GM10248 (cell line): ENCODE measurements at places on chromosomes 5 and 9.

GRCh38 chr9:36855448-36856315 is 178.4 kb downstream of the PAX5 start:
- DNase-seq: peak; percentile 67

DNA sequence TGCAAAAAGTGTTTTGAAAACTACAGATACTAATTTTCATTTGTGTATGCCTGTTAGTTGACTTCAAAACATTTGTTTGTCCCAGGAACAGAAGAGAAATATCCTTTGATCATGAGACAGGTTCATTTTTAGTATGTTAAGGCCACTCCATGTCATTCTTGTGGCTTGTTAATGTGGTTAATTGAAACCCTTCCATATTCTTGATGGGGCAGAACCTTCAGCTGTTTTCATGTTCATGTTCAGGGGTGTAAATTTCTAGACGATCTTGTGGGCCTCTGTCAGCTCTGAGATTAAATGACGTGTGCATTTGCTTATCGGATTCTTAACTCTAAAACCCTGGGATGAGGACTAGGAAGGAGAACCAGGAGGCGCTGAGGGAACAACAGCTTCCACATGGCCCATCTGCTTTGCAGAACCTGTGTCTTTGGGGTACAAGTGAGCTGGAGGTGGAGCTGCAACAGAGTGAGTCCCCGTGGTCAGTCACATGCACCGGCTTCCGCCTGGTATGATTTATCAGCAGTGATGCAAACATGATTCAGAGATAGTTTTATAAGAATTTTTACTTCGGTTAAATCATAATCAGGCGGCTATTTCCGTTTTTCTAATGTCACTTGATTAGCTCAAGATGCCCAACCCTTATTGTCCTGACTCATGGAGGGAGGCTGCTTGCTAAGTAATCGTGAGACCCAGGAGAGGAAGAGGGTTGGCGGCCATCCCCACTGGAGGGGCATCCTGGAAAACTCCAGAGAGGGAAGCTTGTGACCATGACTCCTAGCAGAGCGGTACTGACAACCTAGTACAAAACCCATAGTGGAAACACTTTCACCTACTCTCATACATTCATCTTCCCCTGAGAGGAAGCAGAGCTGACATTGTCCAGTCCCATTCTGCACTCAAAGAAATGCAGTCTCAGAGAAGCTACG is 138.4 kb downstream of the C9orf152 start:
- no peak for DNase-seq

GRCh38 chr5:66912787-66913186 is 283.8 kb downstream of the CD180 start:
- DNase-seq: no peak

- DNase-seq: no peak
Measured at GRCh38 chr9:115952430-115953292, 200.9 kb upstream of the PAPPA start.

GRCh38 chr5:9619331-9620092 is 10.6 kb downstream of the TAS2R1 start:
- no peak for DNase-seq

GRCh38 chr5:5544094-5544663 is 121.7 kb downstream of the ICE1 start:
- no peak for DNase-seq

DNA sequence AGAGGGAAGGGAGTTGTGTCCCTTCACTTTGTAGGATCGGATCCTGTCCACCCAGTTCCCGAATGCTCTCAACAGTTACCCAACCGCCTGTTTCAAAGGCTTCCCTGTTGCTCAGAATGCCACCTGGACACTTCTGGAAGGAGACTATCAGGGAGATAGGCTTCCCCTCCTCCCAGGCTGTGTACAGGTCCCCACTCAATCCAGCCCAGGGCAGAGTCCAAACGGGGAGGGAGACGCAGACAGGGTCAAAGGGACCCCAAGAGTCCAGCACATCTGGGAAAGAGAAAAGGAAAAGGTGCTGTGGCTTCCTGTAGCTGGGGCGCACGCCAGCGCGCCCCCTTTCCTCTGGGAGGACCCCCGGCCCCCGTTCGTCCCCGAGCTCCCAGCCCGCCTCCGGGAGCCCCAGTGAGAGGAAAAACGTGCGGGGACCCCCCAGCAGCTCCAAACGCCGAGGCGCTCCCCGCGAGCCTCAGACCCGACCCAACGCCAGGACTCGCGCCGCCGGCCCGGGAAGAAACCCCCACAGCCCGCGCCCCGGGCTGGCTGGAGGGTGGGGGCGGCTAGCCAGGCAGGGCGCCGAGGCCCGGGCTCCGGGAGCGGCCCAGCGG is 640 bp downstream of the SURF4 start:
- peak; percentile 39 for DNase-seq

DNA sequence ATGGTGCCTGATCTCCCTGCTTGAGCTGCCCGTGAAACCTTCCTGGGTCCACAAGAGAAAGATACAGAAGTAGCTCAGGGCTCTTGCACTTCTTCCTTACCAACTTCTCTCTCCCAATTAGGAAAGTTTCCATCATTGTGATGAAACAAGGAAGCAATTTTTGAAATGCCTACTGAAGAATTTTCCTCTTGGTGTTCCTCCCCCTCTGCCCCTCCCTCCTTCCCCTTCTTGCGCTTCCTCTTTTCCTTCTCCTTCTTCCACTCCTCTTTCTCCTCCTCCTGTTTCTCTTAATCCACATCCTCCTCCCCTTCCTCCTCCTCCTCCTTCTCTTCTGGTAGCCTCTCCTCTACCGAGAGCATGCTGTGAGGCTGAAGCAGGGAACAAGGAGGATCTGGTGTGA is 36.3 kb upstream of the OTULINL start:
- no peak for DNase-seq

DNA sequence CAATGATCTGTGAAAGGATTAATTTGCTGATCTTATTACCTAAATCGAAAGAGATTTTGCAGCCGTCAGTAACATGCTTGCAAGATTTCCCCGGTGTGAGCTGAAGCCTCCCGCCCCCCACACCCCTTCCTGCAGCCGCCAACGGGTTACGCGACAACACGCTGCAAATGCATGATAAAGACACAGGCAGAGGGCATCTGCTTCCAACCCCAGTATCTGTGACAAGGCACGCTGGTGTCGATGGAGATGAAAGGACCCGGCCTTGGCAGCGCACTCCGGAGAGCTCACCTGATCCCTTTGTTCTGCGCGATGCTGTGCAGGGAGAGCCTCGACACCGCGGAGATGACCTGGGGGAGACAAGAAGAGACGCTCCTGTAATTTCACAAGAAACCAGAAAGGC is 122.9 kb upstream of the SARDH start:
- no peak for DNase-seq

DNA sequence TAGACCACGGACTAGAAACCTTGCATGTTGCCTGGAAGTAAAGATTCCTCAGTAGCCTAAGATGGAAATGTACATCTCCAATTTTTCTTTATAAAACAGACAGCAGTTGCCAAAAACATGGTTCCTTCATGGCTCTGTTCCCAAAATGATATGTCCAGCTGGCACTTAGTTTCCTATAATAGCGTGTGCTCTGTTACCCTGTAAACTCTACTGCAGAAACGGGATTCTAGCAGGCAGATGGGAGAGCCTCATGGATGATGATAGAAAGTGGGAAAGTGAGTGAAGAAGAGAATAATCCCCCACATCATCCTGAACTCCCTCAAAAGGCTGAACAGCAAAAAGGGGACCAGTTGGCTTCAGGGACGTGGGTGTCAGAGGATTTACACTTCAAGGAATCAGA is 118.2 kb downstream of the FRMD3 start:
- DNase-seq: no peak

DNA sequence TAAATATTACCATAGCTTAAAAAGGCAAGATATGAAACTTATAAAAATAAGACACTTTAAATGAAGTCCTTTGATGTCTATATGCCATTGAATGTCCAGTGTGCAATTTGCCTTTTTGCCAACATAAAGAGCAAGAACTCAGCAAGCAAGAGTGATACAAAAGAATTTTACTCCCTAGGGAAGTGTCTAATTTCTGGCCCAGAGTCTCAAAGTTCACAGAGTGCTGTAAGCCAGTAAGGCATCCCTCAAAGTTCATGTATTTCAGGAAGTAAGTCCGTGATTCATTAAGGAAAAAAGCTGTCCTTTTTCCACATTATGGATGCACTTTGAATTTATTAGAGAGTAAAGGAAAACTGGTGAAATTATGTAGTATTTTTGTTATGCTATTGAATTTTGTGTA is 185.2 kb downstream of the CCDC171 start:
- DNase-seq: no peak

GRCh38 chr5:122454541-122454940 is 142.5 kb downstream of the SNCAIP start:
- DNase-seq: no peak

GRCh38 chr5:39342460-39342859 is 21.8 kb downstream of the C9 start:
- DNase-seq: no peak

DNA sequence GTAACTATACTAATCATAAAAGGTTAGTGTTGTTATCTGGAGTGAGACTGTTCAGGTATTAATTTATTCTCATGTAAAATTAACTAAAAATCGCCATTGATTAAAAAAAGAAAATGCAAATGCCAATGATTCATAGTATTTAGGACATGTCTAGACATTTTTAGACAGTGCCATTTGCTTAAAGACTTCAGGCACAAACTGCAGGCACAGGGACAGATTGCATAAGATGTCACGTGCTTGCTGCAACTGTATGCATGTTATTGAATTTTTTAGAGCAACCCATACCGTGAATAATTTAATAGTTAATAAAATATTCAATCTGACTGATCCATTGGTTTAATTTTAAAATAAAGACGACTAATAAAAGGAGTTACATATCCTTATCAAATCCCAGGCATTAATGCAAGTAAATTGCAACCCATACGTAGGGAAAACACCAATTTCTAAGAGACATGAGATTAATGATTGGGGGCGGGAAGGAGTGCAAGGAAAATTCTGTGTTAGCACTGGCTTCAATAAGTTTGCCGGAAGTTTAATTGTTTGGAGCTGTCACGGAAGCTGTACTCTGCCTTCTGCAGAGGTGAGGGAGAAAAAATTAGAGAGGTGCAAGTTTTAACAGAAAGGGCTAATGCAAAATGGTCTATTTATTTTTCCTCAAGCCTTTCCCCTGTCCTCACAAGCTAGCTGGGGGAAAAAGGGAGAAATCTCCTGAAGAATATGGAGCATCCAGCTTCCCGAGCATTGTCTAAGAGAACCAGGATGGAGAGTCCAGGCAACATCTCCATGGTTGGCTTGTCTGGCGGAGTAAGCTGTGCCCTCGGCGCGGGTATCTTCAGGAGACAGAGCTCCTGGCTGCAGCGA is 2.9 kb downstream of the EDIL3 start:
- peak; percentile 7 for DNase-seq

DNA sequence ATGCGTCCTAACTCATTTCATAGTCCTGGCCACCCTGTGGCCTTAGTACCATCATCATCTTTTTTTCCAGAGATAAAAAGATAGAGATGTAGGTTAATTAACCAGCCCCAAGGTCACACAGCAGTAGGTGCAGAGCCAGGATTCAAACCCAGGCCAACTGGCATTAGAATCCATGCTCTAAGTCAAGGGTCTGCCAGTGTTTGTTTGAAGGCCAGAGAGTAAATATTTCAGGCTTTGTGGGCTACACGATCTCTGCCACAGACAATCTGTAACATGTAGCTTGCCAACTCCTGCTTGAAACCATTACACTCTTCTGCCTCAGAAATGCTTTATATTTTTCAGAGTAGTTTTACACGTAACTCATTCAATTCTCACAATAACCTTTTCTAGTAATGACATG is 119.6 kb downstream of the EFNA5 start:
- no peak for DNase-seq

DNA sequence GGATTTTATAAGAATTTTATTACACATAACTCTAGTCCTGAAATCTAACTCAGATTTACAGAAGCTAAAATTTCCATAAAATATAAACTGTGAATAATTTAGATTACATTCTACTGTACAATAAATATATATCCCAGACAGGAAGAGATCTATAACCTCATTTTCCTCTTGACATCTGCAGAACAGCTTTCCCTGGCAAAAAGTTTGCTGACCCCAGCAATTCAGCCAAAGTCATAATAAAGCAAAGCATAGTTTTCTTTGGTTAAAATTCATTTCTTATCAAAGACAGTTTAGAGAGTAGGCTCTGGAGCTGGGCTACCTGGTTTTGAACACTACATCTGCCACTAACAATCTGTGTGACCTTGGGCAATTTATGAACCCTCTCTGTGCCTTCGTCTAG is 372.5 kb downstream of the CAAP1 start:
- DNase-seq: no peak

DNA sequence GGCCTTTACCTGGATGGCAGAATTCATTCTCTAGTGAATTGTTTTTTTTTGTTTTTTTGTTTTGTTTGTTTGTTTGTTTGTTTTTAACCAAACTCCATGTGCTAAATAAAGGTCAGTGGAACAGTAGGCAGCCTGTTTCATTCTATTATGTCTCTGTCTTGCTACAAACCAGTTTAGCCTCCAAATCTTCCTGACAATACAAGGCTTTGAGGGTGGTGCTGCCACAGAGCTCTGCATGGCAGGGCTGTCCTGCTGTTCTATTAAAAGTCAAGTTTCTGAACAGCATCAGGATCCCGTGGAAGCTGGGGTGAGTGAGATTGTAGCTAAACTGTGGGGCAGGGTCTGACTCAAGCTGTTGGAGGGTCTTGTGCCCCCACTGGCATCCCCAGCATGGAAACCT is 144.1 kb upstream of the MAST4 start:
- DNase-seq: no peak

DNA sequence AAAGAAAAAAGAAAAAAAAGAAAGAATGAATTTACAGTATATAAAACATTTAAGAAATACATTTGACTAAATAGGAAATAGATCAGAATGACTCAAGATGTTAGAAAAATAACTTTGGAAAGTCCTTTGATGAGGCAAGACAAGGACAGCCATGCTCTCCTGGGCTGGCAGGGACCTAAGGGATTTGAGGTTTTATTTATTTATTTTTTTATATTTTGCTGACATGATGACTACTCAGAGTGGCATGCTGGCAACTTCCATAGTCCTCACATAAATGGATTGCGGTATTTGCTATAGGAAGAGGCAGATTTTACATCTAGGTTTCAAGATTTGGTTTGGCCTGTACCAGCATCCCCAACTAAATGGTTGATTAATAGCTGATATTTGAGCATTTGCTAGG is 17.7 kb downstream of the SLC28A3 start:
- DNase-seq: no peak

DNA sequence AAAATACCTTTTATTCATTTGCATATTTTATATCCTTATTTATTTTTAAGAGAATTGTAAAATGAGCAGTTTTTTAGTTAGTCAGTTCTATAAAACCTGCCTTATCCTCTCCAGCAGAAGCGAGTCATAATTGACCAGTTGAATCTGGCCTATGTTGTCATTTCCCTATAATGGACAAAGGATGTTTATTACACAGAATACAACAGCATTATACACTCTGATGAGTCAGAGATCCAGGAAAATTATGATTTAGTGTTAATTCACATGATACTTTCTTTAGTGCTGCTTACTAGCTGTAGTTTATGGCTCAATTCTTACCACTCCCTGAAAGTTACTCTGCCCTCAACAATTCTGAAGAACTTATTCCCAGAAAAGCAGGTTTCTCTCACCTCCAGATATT is 26.8 kb upstream of the LURAP1L start:
- no peak for DNase-seq

GRCh38 chr5:142222866-142223558 is 101.8 kb downstream of the SPRY4 start:
- DNase-seq: no peak

- peak; percentile 46 for DNase-seq
Measured at GRCh38 chr9:32581512-32582143, 8.7 kb upstream of the NDUFB6 start.
